ENCODE measurements at places on chromosomes 16 and 17.

- DNase-seq: no peak
Measured at GRCh38 chr16:67598527-67598926, 36.2 kb downstream of the CTCF start.

- DNase-seq: no peak
Measured at GRCh38 chr17:76405967-76406647, 21.7 kb downstream of the SPHK1 start.

GRCh38 chr16:78237841-78238240 lies 138.4 kb downstream of the WWOX start:
- DNase-seq: no peak

DNA sequence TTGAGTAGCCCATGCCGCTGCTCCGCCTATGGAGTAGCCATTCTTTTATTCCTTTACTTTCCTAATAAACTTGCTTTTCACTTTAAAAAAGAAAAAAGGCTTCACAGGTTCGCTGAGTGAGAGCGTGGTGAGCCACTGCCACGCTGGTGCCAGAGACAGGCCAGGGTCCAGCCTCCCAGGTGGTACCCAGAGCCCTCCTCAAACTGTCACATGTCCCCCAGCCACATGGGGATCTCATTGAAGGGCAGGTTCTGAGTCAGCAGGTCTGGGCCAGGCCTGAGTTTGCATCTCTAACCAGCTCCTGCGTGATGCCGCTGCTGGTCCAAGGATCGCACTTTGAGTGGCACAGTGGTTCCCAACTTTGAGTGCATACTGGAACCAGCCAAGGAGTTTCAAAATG lies 36.2 kb downstream of the RBFOX3 start:
- DNase-seq: no peak

DNA sequence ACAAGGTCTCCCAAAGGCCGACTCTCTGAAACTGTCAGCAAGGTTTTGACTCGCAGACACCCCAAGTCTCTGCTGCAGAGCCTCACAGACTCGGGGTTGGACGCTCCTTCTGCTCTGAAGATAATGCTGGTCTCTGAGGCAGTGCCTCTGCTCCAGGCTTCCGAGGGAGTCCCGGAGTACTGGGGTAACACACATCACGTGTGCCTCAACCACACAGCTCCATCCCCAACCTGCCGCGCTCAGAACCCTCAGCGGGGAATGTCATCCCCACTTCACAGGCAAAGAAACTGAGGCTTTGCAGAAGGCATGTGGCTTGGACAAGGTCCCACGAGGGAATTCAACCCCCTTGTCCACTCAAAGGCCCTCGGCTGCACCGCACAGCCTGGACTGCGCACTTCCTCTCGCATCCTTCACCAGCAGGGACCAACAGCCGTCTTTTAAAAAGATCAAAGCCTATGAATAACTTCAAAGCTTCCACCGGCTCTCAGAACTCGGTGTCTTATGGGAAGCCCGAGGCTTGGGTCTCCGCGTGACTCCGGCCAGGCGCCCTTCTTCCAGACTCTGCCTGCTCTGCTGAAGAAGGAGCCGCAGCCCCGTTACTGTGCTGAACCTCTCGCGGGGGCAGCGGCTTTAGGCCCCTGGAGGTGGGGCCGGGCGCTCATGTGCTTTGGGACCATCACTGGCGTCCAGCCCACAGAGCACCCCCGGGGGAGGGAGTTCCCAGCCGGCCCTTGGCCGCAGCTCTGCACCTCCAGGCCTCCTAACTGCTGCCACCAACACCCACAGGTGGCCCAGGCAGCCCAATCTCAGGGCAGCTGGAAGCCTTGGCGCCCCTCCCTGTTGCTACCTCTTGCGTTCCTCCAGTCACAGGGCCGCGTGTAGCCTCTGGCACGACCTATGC lies 2.2 kb downstream of the TMEM204 start:
- DNase-seq: no peak

DNA sequence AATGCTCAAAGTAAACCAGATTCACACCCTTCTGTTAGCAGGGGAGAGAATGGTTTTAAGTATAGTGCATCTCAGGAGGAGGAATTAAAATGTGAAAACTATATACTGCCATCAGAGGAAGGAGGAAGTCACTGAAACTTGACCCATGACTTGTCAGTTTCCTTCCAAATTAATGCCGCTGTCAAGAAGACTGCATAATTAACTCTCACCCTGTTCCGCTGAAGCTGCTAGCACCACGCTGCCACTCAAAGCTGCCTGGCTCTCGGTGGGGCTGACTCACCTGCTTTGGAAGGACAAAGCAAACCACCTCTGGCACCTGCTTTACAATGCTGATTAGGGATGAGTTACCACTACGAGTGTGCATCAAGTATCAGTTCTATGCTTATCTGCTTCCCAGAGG lies 37.8 kb upstream of the ULK2 start:
- DNase-seq: no peak

DNA sequence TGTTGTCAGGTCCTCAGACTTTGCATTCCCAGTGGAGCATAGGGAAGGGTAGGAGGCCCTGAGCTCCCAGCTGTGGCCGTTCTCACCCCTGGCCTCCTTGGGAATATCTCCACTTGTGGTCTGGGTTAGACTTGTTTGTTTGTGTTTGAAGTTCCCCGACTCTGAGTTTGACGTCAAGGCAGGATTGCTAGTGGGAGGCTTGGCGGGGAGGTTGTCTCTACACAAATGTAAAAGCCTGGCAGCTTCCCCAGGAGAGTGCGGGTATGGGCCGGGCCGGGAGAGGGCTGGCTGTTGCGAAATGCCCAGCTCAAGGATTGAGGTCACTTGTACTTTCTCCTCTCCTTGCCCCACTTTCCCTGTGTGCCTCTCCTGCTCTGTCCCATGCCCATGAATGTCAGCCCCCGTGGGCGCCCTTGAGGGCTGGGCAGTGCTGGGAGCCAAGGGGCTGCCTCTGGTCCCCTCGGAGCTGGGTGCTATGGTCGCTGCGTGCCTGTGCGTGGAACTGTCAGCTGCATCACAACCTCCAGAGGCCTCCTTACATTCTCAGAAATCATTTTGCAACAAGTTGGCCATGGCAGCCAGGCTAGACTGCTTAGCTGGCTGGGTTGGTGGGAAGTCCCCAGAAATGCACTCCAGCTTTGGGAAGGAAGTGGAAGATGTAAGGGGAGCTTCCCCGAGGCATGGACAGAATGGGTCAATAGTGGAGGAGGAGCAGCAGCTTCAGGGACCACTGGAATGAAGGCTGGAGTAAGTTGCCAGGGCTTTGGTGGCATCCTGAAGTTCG lies 84.3 kb downstream of the KSR1 start:
- peak; percentile 78 for DNase-seq

GRCh38 chr17:76545918-76546555 lies 6.2 kb downstream of the PRCD start:
- no peak for DNase-seq

DNA sequence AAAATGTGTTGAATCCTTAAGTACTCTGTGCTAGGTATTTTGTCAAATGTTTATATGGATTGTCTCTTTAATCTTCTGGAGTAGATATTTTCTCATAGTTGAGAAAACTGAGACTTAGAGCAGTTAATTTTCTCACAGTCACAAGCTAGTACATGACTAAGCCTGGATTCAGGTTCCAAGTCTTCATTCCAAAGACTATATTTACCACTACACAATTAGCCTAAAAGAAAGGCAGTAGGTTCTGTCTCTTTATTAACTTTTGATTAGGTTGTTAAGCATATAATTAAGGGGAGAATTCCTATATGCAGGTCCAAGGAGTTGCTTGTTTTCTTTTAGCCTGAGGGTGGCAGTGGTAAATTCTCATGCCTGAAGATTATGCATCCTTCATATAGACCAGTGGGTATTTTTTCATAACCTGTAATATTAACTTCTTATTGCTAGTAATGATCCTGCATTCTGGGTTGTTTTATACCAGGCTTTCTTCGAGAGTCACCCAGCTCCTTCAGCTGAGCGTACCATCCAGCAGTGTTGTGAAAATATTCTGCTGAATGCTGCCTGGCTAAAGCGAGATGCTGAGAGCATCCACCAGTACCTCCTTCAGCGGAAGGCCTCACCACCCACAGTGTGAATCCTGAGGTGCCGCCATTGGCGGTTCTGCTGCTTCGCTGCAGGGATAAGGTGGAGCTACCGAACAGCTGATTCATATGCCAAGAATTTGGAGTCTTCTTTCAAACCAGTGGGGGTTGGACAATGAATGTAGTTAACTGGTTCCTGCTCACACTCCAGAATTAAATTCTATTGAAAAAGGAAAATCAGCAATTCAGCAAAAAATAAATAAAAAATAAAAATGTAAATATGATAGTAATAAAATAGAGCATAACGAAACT lies 28.2 kb upstream of the KPNB1 start:
- DNase-seq: peak; percentile 26

- peak; percentile 81 for DNase-seq
Measured at GRCh38 chr16:48499923-48500381, 110.0 kb downstream of the N4BP1 start.

DNA sequence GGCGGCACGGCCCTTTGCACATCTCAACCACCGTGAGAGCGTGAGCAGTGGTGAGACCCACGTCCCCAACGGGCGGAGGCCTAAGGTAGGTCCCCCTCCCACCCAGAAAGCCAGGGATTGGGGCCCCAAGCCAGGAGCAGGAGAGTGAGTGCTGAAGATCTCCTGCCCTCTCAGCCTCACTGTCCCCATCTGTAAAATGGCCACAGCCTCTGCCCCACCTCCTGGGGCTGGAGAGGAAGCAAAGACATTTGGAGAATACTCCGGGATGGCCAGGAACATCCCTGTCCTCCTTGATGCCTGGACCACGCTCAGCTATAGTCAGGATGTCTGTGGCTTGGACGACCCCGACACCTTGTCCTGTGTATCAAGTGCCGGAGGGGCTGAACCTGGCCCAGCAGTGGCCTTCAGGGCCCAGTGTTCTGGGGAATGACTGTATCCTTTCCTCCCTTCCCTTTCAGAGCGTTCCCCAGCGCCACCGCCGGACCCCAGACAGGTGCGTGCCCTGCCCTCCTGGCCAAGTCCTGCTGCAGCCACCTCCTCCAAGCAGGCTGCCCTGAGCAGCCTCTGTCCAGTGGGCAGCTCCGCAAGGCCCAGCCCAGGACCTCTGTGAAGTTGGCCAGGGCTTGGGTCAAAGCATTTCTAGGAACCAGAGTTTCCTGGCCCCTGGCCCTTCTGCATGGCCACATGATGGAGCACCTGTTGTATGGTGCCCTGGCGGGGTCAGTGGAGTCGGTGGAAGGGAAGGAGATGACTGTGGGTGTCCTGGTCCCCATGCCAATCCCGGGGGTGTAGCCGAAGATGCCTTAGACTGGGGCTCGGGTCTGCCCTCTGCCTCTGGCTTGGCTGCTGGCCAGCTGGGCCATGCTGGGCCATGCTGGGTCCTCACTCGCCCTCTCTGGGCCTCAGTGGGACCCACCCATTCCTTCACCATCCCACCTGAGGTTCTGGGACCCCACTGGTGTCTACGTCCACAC lies 38.4 kb downstream of the ADCY7 start:
- peak; percentile 17 for DNase-seq

- DNase-seq: peak; percentile 44
Measured at GRCh38 chr16:74742051-74742481, 32.6 kb downstream of the FA2H start.

DNA sequence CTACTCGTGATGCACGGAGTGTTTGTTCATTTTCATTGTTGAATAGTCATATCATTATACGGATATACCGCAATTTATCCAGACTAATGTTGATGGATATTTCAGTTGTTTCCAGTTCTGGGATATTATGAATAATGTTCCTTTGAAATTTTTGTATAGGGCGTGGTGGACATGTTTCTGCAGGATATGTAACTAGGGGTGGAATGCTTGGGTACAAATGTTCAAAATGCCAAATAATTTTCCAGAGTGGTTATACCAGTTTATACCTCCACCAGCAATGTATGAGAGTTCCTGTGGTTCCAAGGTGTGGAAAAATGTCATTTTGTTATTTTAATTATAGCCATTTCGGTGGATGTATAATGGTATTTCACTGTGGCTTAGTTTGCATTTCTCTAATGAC lies 53.6 kb downstream of the NUP88 start:
- no peak for DNase-seq

- DNase-seq: peak; percentile 44
Measured at GRCh38 chr17:19539841-19540311, 6.2 kb downstream of the SLC47A1 start.

- no peak for DNase-seq
Measured at GRCh38 chr16:55033225-55034156, 102.8 kb downstream of the IRX5 start.

DNA sequence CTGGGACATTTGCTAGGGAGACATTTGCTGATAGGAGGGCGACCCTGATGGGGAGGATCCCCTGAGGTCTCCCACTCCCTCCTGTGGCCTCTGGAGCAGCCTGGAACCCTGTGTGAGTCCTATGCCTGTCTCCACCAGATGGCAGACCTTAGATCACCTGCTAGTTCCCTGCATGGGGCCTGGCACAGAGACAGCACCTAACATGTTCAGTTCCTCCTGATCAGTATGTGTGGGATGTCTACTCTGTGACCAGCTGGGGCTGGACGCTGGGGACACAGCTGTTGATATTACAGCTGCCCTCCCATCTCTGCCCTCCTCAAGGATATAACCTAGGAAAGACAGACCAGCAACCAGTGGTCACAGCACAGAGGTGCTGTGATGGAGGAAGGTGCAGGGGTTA lies 1.1 kb upstream of the ADCY7 start:
- DNase-seq: no peak

GRCh38 chr17:63356337-63356757 lies 89.8 kb downstream of the CYB561 start:
- no peak for DNase-seq

GRCh38 chr16:72957303-72958277 lies 90.3 kb downstream of the ZFHX3 start:
- DNase-seq: no peak

DNA sequence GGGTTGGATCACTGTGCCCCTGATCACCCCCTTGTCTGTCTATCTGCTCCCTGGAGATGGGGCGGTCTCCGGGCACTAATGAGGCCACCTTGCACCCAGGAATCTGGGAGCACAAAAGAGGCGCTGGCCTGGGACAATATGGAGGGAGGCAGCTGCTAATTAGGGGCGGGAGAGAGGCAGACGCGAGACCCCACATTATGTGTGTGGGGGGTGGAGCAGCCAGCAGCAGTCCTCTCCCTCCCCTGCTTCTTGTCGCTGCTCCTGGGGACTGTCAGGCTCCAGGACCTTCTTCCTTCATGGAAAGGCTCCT lies 324 bp upstream of the HCRT start:
- DNase-seq: no peak

DNA sequence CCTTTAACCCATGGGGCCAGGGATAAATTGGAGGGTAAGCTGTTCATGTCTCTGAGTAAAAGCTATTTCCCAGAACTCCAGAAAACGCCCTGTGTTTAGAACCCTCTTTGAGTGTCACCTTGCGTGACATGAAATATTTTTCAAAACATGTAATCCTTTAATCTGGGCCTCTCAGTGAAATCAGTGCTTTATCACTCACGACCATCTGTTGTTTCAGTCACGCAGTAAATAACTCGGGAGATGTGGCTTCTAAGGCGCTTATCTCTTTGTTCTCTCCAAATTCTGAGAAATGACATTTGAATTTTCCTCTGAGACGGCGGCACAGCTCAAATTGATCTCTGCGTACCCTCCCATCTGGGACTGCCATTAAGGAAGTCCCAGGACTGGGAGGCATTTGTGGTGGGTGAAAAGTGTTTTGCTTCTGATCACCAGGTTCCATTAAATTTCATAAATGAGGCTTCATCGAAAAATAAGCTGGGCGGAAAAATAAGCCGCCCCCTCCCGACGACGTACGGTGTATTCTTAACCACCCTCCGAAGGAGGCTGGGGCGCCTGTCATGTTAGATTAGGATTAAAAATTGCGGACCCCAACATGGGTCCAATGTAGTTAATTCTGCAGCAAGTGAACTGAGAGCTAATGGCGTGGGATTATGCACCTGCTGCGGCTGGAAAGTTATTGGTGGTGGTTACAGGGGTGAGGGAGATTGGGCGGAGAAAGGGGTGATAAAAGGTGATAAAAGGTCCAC lies 12.7 kb downstream of the WFDC1 start:
- DNase-seq: no peak

GRCh38 chr17:44408786-44409185 lies 19.3 kb upstream of the ITGA2B start:
- DNase-seq: no peak

Data from femur (tissue), 1 donor.